ENCODE measurements at places on chromosomes 16 and 17. TPM values are rescaled to one million over a fixed set of nuclear protein-coding genes. Genes with fewer than 3 reads are reported as not detected.

Gene CIITA
- total RNA-seq, result not detected

Gene IL34
- total RNA-seq, result 0.16 TPM

Gene HS3ST3A1
- total RNA-seq, result 15.0 TPM

Gene CNGB1
- 0.21 TPM for total RNA-seq

Gene GAA
- total RNA-seq, result 36.2 TPM

Gene TVP23A
- 6.9 TPM for total RNA-seq

DNA sequence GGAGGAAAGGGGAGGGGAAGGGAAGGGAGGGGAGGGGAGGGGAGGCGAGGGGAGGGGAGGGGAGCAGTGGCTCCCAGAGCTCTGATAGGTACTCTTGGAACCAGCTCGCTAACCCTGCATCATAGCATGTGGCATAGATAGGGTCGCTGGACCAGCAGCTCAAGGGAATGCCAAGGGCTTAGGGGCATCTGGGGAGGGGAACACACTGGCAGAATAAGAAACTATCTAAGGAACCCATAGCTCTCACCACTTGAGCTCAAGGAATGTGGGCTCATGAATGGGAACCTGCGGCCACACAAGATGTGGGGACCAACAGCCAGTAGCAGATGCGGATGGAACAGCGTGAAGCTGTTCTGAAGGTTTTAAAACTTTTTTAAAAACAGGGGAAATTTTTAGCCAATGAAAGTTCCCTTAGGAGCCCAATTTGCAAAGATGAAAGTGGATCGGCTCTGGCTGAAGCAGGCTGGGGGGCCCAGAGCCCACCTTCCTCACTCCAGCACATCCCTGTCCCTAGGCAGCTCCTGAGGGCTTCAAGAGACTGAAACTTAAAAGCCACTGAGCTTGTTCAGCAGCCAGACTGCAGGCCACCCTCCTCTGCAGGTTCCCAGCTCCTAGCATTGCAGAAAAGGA, 46.9 kb downstream of the PIMREG start:
- H3K36me3 ChIP-seq, result no peaks in the 10 kb centered on the region
- DNase-seq, result no peak
- peaks cover 24% of the 10 kb centered on the region for H3K4me1 ChIP-seq
- H3K27ac ChIP-seq, result no peak overlapping the region

DNA sequence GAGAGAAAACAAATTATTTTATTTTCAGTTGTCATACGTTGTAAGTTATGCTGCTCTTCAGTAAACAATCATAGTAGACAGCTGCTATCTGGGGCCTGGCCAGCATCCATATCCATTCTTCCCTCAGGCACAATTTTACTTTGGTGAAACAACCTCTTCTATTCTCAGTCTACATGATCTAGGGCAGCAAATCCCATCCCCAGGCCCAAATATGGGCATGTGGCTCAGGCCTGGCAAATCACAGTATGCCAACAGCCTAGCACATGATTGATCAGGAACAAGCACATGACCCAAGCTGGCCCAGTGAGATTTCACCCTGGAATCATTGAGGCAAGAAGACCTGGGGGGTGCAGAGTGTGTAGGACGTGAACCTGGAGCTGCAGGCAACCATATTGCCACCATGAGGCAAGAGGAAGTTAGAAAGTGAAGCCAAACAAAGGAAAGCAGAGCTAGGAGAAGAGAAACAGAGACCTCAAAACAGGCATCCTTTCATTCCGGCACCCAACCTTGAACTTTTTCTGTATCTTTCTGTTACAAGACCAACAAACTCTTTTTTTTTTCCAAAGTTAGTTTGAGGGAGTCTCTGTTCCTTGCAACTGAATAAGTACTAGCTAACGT, 10.3 kb upstream of the ABCC12 start:
- no peak overlapping the region for H3K4me3 ChIP-seq
- H3K27ac ChIP-seq, result peak overlapping the region; percentile 4
- H3K36me3 ChIP-seq, result no peaks in the 10 kb centered on the region
- no peak for DNase-seq

DNA sequence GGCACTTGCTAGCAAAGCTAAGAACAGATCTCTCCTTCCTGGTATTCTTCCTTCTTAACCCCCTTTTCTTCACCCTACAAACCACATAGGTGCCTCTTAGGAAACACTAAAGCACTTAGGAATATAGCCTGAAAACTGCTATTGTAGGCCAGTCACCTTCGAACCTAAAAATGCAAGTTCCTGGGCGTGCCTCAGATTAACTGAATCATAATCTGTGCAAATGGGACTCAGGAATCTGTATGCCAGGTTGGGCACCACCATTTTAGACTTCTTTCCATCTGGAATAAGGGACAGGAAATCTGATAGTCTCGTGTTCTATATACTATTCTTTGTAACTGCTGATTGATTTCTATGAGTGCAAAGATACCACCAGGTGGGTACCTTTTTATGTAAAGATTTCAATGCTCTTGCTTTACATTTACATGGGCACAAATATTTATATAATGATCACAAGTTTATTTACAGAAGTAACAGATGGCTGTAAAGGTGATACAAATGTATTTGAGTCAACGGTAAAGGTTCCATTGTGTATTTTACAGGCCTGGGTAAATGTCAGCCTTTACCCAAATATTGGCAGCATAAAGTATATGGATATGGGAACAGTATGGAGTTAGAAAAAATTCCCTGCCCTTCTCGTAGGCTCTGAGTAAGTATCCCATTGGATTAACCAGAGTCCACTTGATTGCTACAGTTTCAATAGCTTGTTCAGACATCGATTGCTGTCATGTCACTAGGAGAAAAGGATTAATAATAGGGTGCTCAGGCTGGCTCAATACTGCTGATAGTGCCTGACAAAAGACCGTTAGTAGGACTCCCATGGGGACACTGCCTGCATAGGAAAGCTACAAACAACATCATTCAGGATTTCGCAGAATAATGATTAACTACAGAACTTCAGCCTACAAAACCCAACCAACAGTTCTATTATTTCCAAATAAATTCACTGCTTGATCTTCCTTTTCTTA, 124.7 kb downstream of the SNX11 start:
- peaks cover 83% of the 10 kb centered on the region for H3K27me3 ChIP-seq
- no peak overlapping the region for H3K27ac ChIP-seq
- H3K4me1 ChIP-seq, result no peaks in the 10 kb centered on the region
- H3K36me3 ChIP-seq, result no peaks in the 10 kb centered on the region
- H3K4me3 ChIP-seq, result no peak overlapping the region

GRCh38 chr17:7590743-7591142, 849 bp upstream of the SOX15 start:
- peaks cover 5% of the 10 kb centered on the region for H3K4me1 ChIP-seq
- no peak for DNase-seq
- H3K27me3 ChIP-seq, result peaks cover 6% of the 10 kb centered on the region
- peak overlapping the region; percentile 59 for H3K27ac ChIP-seq

- H3K27ac ChIP-seq, result no peak overlapping the region
- H3K36me3 ChIP-seq, result no peaks in the 10 kb centered on the region
- peaks cover 27% of the 10 kb centered on the region for H3K4me1 ChIP-seq
- DNase-seq, result no peak
- peaks cover 58% of the 10 kb centered on the region for H3K27me3 ChIP-seq
Measured at GRCh38 chr17:79845601-79845949, 6.3 kb upstream of the CBX4 start.

- no peaks in the 10 kb centered on the region for H3K4me1 ChIP-seq
- no peak for DNase-seq
- no peak overlapping the region for H3K27ac ChIP-seq
- no peaks in the 10 kb centered on the region for H3K36me3 ChIP-seq
- H3K27me3 ChIP-seq, result peaks cover 28% of the 10 kb centered on the region
Measured at GRCh38 chr16:12868788-12869187, 32.6 kb upstream of the SHISA9 start.

- no peaks in the 10 kb centered on the region for H3K27me3 ChIP-seq
- H3K27ac ChIP-seq, result no peak overlapping the region
- no peak for DNase-seq
- H3K4me1 ChIP-seq, result no peaks in the 10 kb centered on the region
- no peaks in the 10 kb centered on the region for H3K36me3 ChIP-seq
Measured at GRCh38 chr16:70475054-70475871, 20.9 kb downstream of the FCSK start.

- no peak overlapping the region for H3K4me3 ChIP-seq
- no peak for DNase-seq
- peaks cover 3% of the 10 kb centered on the region for H3K4me1 ChIP-seq
- no peaks in the 10 kb centered on the region for H3K27me3 ChIP-seq
- no peak overlapping the region for H3K27ac ChIP-seq
- peaks cover 8% of the 10 kb centered on the region for H3K36me3 ChIP-seq
Measured at GRCh38 chr16:16016388-16016964, 67.1 kb downstream of the ABCC1 start.

- H3K27me3 ChIP-seq, result no peaks in the 10 kb centered on the region
- H3K36me3 ChIP-seq, result peaks cover 25% of the 10 kb centered on the region
- no peak for DNase-seq
- no peak overlapping the region for H3K27ac ChIP-seq
- H3K4me3 ChIP-seq, result peak overlapping the region; percentile 93
Measured at GRCh38 chr17:15998031-15998562, 1.4 kb downstream of the ZSWIM7 start.

GRCh38 chr17:74637265-74637664, 13.7 kb upstream of the CD300E start:
- H3K4me1 ChIP-seq, result peaks cover 9% of the 10 kb centered on the region
- H3K27me3 ChIP-seq, result peaks cover 40% of the 10 kb centered on the region
- no peak overlapping the region for H3K4me3 ChIP-seq
- peak overlapping the region; percentile 43 for H3K27ac ChIP-seq

DNA sequence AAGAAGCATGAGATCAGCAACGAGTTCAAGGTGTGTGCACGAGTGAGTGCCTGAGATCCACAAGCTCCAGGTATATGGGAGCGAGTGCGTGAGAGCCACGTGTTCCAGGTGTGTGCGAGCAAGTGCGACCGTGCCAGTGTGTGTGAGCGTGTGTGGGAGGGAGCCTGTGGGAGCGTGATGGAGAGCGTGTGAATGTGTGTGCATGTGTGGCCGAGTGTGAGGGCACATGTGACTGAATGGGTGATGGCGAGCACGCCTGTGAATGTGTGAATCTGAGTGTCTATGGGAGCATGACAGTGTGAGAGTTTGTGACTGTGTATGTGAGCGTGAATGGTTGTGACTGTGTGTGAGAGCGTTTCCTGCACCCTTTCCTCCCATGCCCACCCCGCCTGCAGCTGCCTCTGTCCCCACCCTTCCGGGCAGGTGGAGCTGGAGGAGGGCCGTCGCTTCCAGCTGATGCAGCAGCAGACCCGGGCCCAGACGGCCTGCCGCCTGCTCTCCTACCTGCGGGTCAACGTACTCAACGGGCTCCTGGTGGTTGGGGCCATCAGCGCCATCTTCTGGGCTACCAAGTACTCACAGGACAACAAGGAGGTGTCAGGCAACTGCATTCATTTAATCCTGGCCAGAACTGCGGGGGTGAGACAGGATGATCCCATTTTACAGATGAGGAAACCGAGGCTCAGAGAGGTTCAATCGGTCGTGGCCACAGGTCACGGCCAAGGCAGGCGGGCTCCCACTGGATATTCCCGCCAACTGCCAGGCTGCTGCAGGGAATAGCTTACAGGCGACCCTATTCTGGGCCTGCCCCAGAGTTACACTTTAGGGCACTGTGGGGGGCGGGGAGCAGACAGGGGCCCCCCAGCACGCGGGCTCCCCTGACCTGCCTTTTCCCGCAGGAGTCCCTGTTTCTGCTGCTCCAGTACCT, 3.7 kb downstream of the TMC8 start:
- peak; percentile 40 for DNase-seq
- H3K36me3 ChIP-seq, result no peaks in the 10 kb centered on the region
- H3K27me3 ChIP-seq, result peaks cover 30% of the 10 kb centered on the region
- peak overlapping the region; percentile 23 for H3K4me3 ChIP-seq
- H3K27ac ChIP-seq, result no peak overlapping the region

DNA sequence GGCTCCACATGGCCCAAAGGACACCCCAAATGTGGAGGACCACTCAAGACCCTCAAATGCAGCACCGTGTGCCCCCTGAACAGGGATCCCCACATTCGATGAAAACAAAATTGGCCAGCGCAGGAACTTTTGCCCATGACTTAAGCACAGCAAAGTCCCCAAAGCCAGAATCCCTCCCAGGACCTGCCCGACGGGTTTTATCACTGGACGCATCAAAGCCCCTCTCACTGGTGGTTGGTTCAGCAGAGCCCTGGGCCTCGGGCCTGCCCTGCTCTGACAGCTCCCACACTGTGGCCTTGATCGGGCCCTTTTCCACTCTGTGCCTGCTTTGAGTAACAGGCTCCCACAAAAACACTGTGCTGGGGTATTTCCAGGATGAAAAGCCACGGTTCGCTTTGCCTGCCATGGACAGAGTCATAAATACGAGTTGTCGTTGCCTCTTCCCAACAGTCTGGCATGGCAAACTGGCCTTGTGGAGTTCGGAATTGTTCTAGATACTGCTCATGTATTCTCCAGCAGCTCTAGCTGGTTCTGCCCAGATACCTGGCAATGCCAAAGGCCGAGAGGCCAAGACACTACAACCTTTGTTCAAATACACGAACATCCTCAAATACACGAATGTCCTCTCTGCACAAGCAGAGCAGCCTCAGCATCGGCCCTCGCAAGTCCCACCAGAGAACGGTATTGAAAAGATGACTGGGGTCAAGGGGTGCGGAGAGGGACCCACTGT, 46.4 kb downstream of the TBC1D16 start:
- no peak for DNase-seq
- peak overlapping the region; percentile 34 for H3K4me3 ChIP-seq
- peaks cover 4% of the 10 kb centered on the region for H3K27me3 ChIP-seq
- H3K27ac ChIP-seq, result no peak overlapping the region
- H3K36me3 ChIP-seq, result no peaks in the 10 kb centered on the region
- H3K4me1 ChIP-seq, result peaks cover 59% of the 10 kb centered on the region

GRCh38 chr17:79655672-79656290, 44.9 kb upstream of the RBFOX3 start:
- H3K36me3 ChIP-seq, result no peaks in the 10 kb centered on the region
- peaks cover 36% of the 10 kb centered on the region for H3K27me3 ChIP-seq
- H3K27ac ChIP-seq, result no peak overlapping the region
